Effector memory CD4-positive, alpha-beta T cell (primary cell): ENCODE measurements at places on chromosomes 1 and 21.

DNA sequence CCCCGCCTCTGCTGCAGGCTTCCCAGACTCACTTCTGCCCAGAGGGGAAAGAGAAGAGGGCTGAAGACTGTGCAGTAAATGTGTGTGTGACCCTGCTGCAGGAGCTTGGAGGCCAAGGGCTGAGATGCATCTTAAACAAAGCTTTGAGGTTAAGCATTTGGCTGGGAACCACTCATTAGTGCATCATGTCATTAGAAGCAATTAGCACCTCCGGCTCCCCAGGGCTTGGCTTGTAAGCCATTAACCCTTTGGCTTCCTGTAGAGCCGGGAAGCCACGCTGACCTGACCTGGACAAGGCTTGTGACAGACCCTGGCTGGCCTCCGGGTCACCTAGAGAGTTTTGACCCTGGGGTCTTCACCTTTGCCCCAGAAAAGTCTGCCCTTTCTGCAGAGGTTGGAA lies 77.0 kb downstream of the CSMD2 start:
- no peak overlapping the region for H3K27ac ChIP-seq
- H3K27me3 ChIP-seq = no peaks in the 10 kb centered on the region
- no peak for DNase-seq
- no peak overlapping the region for H3K4me3 ChIP-seq
- no peaks in the 10 kb centered on the region for H3K4me1 ChIP-seq
- H3K36me3 ChIP-seq = no peaks in the 10 kb centered on the region

DNA sequence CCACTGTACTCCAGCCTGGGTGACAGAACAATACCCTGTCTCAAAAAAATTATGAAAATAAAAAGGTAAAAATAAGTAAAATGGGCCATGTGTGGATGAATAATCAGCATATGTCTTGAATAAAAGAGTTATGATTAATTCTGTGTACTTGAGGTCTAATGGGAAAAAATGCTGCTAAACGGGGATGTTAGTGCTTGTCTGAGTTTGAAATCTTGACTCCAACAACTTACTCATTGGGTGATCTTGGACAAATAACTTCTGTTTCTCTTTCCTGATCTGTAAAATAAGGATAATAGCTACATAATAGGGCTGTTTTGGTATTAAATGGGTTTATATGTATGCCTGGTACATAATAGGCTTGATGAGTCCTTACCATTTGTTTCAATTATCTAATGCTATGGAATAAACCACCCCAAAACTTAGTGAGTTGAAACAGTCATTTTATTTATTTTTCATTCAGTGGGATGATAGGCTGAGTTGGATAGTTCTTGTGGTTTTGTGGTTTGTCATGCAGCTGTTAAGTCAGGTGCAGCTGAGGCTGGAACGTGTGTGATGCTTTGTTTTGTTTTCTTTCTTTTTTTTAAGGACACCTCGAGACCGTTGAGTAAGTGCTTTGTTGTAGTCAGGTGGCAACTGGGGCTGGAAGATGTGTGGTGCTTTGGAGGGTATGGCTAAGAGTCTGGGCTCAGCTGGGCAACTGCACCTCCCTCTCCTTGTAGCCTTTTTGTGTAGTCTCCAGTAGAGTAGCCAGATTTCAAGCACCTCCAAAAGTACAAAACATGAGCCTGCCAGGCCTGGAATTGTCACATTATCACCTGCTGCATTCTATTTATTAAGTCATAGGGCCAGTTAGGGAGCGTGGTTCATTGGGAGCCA lies 4.9 kb downstream of the MDM4 start:
- peak overlapping the region; percentile 69 for H3K27ac ChIP-seq
- peaks cover 35% of the 10 kb centered on the region for H3K4me1 ChIP-seq
- H3K4me3 ChIP-seq = no peak overlapping the region
- no peaks in the 10 kb centered on the region for H3K27me3 ChIP-seq

DNA sequence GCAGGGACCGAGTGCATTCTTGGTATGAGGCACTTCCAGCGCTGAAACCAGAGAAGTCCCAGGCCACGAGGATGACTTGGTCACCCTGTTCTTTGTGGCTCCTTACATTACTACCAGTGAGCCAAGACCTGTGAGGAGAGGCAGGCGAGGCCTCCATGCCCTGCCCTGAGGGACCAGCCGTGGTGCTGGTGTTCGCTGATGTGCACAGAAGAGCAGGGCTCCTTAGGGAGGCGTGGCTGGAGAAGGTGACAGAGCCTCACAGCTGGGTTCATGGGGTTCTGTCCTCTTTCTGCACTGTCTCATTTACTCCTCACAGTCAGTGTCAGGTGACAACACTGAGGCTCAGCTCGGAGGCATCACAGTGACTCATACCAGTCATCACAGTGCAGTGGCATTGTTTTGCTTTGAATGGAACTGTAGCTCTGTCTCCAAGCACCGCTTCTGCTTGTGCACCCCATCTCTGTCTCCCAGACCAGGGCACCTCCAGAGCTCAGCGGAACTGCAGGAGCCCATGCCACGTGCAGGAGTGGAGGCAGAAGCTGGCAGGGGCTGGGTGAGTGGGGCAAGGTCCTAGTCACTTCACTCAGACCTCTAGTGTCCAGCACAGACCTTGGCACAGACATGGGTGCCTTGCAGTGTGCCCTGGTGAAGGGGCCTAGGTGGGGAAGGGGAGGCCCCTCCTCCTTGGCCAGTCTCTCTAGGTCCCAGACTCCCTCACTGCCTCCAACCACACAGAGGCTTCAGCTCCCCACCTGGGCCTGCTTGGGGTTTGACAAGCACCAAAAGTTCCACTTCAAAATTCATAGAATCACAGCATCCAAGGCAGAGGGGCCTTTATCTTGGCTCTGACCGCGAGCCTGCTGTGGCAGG lies 310.9 kb downstream of the MATN1 start:
- H3K36me3 ChIP-seq = no peaks in the 10 kb centered on the region
- no peaks in the 10 kb centered on the region for H3K4me1 ChIP-seq
- H3K27ac ChIP-seq = no peak overlapping the region
- H3K4me3 ChIP-seq = no peak overlapping the region
- H3K27me3 ChIP-seq = no peaks in the 10 kb centered on the region

DNA sequence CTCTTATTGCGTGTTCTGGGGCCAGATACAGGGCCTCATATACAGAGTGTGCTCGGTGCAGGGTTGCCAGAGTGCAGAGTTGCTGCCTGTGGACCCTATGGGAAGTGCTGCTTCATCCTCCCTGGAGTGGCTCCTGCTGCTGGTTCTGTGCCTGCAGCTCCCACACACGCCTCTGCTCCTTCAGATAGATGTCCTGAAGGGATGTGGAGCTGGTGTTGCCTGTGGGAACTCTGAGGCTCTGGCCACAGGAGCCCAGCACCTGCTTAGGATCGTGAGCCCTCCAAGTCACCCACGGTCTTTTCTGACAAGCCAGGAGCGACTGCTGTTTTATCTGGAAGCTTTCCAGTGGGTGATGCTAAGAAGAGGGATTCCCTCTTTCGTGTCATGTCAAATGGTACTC lies 120.5 kb downstream of the CAMTA1 start:
- no peaks in the 10 kb centered on the region for H3K36me3 ChIP-seq
- H3K27ac ChIP-seq = no peak overlapping the region
- H3K4me3 ChIP-seq = no peak overlapping the region
- H3K27me3 ChIP-seq = no peaks in the 10 kb centered on the region
- H3K4me1 ChIP-seq = no peaks in the 10 kb centered on the region
- no peak for DNase-seq

GRCh38 chr1:41529621-41530395 lies 45.3 kb upstream of the EDN2 start:
- no peaks in the 10 kb centered on the region for H3K27me3 ChIP-seq
- H3K4me1 ChIP-seq = no peaks in the 10 kb centered on the region

DNA sequence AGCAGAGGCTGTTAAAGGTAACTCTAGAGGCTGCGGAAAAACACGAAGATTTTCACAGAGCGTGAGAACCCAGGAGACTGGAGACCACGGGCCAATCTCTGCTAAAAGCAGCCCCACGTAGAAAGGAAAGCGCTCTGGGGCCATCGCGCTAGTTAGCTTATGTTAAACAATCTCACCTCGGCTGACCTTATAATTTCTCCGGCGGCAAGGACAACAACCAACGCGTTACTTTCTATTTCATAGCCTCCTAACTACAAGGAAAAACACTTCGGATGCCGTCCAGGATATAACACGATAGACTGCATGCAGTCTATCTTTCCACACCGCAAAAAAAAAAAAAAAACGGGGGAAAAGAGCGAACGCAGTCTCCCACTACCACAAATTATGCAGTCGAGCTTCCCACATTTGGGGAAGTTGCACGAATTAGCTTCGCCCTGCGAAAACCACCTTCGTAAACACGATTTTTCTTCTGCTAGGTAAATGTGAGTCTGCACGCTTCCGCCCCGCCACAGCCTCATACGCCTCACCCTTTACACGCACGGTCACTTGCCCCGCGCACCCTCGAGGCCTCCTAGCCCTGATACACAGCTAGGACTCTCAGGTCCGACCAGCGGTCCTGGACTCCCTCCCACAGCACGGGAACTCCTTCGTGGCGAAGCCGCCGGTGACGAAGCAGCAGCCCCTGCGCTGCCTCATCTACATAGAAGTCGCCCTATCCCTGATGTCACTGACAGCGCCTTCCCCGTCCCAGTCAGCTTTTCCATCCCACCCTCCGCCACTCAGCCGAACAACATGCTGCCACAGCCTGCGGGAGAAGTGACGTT lies 87.8 kb downstream of the PRKAB2 start:
- H3K27me3 ChIP-seq = peaks cover 19% of the 10 kb centered on the region
- no peaks in the 10 kb centered on the region for H3K36me3 ChIP-seq
- peak; percentile 70 for DNase-seq

GRCh38 chr21:21612466-21612865 lies 614.3 kb downstream of the NCAM2 start:
- no peak overlapping the region for H3K4me3 ChIP-seq
- no peaks in the 10 kb centered on the region for H3K27me3 ChIP-seq
- no peaks in the 10 kb centered on the region for H3K36me3 ChIP-seq
- no peaks in the 10 kb centered on the region for H3K4me1 ChIP-seq

GRCh38 chr1:21590934-21591333 lies 78.2 kb downstream of the RAP1GAP start:
- H3K4me3 ChIP-seq = no peak overlapping the region
- no peaks in the 10 kb centered on the region for H3K36me3 ChIP-seq
- no peaks in the 10 kb centered on the region for H3K4me1 ChIP-seq
- peaks cover 5% of the 10 kb centered on the region for H3K27me3 ChIP-seq
- no peak overlapping the region for H3K27ac ChIP-seq
- no peak for DNase-seq

- no peaks in the 10 kb centered on the region for H3K27me3 ChIP-seq
- H3K4me1 ChIP-seq = no peaks in the 10 kb centered on the region
- no peak overlapping the region for H3K27ac ChIP-seq
- H3K36me3 ChIP-seq = no peaks in the 10 kb centered on the region
- H3K4me3 ChIP-seq = no peak overlapping the region
These were observed 134.7 kb downstream of the PSMG1 start for GRCh38 chr21:39048574-39048973.

GRCh38 chr1:194717334-194717733 lies 1530.9 kb upstream of the B3GALT2 start:
- no peaks in the 10 kb centered on the region for H3K36me3 ChIP-seq
- no peaks in the 10 kb centered on the region for H3K4me1 ChIP-seq
- no peaks in the 10 kb centered on the region for H3K27me3 ChIP-seq
- no peak for DNase-seq
- no peak overlapping the region for H3K4me3 ChIP-seq

GRCh38 chr1:100834777-100835660 lies 59.6 kb downstream of the EXTL2 start:
- H3K27ac ChIP-seq = no peak overlapping the region
- H3K27me3 ChIP-seq = peaks cover under 1% of the 10 kb centered on the region
- H3K4me3 ChIP-seq = no peak overlapping the region
- H3K4me1 ChIP-seq = no peaks in the 10 kb centered on the region

DNA sequence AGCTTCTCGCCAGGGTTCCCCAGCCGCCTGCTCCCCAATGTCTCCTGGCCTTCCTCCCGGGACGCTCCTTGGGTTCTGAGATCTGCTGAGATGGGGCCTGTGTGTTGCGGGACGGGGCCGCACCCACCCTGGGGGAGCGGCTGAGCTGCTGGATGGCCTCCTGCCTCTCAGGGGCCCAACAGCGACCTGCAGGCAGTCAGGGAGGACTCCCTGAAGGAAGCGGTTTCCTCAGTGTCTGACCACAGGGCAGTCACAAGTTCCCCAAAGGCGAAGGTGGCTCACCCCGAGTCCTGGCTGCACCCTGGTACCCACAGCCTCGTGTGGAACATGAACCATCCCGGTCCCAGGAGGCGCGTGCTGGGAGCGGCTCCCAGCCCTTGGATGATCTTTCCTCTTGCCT lies 18.6 kb upstream of the PLCH2 start:
- H3K36me3 ChIP-seq = no peaks in the 10 kb centered on the region
- no peaks in the 10 kb centered on the region for H3K4me1 ChIP-seq
- no peak overlapping the region for H3K4me3 ChIP-seq
- H3K27ac ChIP-seq = no peak overlapping the region

DNA sequence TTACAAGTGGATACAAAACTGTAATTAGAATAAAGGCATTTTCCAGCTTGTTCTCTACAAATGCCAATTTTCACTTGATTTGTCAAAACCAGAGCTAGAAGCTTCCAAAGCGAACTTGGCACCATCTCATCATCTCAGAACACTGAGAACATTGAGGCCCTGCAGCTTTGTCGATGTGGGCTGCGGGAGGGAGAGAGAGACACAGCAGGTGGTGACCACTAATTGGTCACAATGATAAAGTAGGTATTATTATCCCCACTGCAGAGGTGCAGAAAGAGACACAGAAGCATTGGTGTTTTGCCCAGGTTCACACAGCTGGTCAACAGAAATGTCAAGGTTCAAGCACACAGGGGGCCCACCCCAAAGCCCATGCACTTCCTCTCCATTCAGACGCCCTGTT lies 72.2 kb upstream of the KRTAP19-8 start:
- H3K4me3 ChIP-seq = no peak overlapping the region
- no peaks in the 10 kb centered on the region for H3K4me1 ChIP-seq
- DNase-seq = no peak
- H3K27me3 ChIP-seq = no peaks in the 10 kb centered on the region
- no peak overlapping the region for H3K27ac ChIP-seq

- H3K4me1 ChIP-seq = no peaks in the 10 kb centered on the region
- no peak for DNase-seq
- no peaks in the 10 kb centered on the region for H3K27me3 ChIP-seq
- no peak overlapping the region for H3K27ac ChIP-seq
- H3K4me3 ChIP-seq = no peak overlapping the region
These were observed 46.3 kb upstream of the ETS2 start for GRCh38 chr21:38759413-38759812.

DNA sequence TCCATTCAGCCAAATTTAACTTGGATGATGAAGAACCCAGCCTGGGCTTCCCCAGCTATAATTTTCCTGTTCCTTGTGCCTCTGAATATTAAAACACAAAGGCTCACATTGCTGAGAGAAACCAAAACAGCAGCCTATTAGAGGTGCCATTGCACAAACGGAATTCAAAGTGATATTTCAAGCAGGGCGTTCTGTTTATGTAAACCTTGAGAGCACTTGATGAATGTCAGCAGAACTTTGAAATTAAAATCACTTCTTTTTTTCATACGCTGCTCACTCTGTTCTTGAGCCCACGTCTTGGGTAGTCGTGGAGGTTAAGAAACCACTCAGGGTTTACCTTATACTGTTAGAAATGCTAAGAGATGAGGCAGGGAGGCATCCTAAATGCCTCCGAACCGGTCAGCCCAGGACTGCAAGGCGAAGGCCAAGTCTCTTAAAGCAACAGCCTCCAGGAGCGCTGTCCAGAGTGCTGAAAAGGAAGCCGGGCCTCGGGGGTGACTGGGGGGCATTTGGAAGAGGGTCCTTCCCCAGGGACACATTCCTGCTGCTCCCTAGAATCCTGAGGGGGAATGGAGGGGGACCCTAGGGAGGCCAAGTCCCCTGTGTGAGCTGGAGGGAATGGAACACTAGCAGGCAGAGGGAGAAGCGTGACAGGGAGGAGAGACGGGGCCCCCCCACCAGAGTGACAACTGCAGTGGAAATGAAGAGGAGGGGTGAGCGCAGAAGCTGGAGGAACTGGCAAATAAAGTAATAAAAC lies 154.8 kb upstream of the VAMP3 start:
- H3K36me3 ChIP-seq = no peaks in the 10 kb centered on the region
- H3K27me3 ChIP-seq = no peaks in the 10 kb centered on the region
- no peak for DNase-seq
- no peak overlapping the region for H3K4me3 ChIP-seq
- H3K4me1 ChIP-seq = no peaks in the 10 kb centered on the region
- no peak overlapping the region for H3K27ac ChIP-seq
